ENCODE measurements at places on chromosomes 1 and 21.

DNA sequence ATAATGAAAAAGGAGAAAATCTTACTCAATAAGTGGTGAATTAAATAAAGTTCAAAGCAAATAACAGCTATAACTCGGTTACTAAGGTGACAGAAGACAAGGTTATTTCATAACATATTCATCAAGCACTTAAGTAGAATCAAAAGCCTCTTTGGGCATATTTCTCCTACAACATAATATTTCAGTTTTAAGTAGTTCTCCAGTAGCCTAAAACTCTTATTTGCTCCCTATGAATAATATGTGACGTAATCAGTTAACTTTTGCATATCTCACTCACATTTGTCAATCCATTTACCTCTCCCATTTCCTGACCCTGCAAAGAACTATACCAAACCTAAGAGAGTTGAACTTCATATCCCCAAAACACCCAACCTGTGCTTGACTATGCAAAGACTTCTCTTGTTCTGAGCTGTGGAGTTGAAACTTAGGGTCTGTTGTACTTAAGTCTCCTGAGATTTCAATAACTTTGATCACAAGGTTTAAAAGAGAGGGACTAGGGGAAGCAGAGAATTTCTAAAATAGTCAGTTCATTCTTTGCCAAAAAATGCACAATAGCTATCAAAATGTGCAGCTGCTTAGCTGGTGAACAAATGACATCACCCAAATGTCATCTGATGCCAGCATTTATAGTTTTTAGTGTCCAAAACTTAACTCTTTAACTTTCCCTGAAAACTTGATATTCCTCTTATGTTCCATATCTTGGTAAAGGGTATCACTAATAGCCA, 37.2 kb downstream of the TTLL7 start:
- DNase-seq, result no peak

GRCh38 chr1:228058949-228059633, 23.4 kb upstream of the ARF1 start:
- DNase-seq, result no peak

DNA sequence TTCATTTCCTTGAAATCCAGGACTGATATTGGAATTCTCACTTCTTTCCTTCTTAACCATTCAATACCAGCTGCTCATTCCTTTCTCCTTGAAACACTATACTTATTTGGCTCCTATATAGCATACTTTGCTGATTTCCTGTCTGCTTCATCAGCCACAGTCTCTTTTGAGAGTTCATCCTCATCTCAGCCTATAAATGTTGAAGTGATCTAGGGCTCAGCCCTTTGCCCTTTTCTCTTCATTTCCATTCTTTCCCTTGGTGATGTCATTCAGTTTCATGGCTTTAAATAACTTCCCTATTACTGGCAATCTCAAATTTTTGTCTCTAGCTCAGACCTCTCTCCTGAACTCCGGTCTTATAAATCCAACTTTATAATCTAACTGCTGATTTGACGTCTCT, 24.1 kb upstream of the RABGAP1L start:
- no peak for DNase-seq

DNA sequence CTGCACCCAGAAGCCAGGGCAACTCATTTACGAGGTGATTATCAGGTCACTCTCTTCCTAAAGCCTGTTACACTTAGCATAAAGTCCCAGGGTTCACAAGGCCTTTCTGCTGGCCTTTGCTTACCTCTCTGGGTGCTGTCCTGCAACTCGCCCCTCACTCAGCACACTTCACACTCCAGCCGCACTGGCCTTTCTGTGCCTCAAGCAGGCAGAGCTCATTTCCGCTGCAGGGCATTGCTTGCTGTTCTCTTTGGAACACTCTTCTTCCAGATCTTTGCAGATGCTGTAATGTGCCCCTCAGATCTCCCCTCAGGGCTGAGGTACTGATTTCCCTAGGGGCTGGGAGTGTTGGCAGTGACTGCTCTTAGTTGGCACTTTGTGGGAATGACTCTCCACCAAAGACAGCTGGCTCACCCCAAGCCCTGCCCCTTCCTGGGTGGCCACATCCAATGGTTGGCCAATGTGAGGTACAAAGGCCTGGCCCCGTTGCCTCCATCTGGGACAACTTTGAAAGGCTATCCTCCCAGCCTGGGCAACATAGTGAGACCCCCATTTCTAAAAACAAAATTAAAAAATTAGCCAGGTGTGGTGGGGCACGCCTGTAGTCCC, 50.8 kb upstream of the SSBP3 start:
- no peak for DNase-seq

- DNase-seq, result no peak
Measured at GRCh38 chr1:67171978-67172377, 5.7 kb downstream of the IL23R start.

- DNase-seq, result no peak
Measured at GRCh38 chr1:182664296-182664695, 20.1 kb downstream of the RGS8 start.

- DNase-seq, result no peak
Measured at GRCh38 chr1:210616356-210616755, 287.7 kb downstream of the HHAT start.

GRCh38 chr1:34065498-34065897, 99.5 kb downstream of the CSMD2 start:
- DNase-seq, result no peak

- DNase-seq, result no peak
Measured at GRCh38 chr1:202016811-202017748, 6.7 kb downstream of the ELF3 start.

Measured in CMK (cell line).